ENCODE measurements at places on chromosomes 12 and 14.

GRCh38 chr12:10749700-10750384 lies 26.7 kb upstream of the YBX3 start:
- DNase-seq, result peak; percentile 35

GRCh38 chr12:109991586-109991985 lies 4.6 kb downstream of the GIT2 start:
- DNase-seq, result no peak

DNA sequence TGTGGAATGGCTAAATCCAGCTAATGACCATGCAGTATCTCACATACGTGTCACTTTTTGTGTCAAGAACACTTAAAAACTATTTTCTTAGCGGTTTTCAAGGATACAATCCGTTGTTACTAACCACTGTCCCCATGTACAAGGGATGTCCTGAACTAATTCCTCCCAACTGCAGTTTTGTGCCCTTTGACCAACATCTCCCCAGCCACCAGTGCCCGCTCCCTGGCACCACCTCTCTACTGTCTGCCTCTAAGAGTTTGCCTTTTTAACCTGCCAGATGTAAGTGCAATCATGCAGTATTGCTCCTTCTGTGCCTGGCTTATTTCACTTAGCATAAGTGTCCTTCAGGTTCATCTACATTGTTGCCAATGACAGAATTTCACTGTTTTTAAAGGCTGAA lies 315.7 kb downstream of the TMEM121 start:
- DNase-seq, result no peak

GRCh38 chr12:107332743-107333142 lies 239.4 kb upstream of the CRY1 start:
- no peak for DNase-seq

DNA sequence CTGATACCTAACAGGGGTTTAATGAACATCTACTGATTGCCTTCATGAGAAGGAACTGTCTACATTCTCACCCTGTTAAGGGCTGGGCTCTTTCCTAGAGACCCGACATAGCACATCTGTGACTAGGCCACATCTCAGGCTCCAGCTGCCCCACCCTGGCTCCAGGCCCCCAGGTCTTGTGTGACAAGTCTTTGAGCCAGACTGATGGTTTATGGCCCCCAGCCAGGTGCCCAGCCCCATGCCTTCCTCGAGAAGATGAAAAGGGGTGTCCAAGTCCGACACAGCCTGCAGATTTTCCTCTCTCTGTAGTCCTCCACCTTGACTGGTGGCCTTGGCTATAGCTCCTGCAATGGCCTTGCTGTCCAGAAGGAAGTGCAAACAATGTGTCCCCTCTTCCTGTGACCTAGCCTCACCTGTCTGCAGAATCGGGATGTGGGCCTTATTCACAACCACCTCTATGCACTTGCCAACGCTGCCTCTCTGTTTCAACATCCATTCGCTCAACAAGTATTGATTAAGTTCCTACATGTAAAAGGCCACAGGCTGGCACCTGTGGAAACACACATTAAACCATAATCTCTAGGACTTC lies 4.2 kb downstream of the ACTN1 start:
- no peak for DNase-seq

DNA sequence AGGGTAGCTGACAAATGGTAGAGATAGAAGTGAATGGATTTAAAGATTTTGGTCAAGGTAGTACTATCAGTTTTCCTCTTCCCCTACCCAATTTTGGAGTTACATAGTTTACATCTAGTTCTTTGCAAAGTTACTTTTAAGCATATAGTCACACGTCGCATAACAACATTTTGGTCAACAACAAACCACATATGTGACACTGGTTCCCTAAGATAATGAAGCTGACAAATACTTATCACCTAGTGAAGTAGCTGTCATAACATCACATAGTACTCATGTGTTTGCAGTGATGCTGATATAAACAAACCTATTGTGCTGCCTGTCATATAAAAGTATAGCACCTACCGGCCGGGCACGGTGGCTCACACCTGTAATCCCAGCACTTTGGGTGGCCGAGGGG lies 45.4 kb downstream of the YAF2 start:
- DNase-seq, result no peak

DNA sequence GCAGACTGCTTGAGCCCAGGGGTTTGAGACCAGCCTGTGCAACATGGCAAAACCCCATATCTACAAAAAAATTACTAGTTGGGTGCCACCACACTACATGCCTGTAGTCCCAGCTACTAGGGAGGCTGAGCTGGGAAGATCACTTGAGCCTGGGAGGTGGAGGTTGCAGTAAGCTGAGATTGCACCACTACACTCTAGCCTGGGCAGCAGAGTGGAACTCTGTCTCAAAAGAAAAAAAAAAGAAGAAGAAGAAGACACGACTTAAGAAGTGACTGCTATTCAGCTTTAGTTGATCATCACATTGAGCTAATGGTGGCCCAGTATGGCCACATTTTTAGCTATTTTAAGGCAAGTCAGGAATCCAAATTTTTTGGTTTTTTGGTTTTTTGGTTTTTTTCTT lies 8.9 kb upstream of the METTL17 start:
- no peak for DNase-seq

GRCh38 chr14:29062976-29063375 lies 296.4 kb downstream of the FOXG1 start:
- DNase-seq, result no peak

DNA sequence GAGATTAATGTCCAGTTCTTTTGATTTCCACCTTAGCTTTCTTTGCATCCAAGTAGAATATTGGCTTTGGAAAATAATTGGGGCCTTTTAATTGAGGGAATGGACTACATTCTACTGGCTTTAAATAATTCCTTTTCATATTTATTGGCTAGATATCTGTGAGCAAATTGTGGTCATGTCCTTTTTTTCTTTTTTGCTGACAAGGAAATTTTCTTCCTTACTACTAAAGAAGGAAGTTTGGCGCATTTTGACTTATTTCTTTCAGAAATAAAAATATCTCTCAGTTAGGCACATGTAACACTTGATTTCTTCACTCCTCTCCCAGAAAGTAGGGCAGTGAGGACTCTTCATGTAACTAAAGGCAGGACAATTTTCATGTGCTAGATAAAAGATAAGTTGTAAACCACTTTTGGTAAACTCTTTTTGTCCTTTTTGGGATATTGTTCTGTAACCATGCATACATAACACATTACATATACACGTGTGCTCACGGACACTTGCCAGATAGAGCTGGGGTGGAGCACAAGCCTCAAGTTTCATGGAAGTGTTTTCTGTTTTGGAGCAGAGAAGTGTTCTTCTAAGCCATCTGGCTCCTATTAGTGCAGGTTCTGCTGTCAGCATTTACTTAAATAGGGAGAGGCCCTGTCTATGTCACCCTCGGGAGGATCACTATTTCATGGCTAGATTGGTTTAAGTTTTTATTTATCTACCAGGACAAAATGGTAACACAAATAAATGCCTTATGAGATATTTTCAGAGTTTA lies 85.1 kb upstream of the LRIG3 start:
- no peak for DNase-seq

DNA sequence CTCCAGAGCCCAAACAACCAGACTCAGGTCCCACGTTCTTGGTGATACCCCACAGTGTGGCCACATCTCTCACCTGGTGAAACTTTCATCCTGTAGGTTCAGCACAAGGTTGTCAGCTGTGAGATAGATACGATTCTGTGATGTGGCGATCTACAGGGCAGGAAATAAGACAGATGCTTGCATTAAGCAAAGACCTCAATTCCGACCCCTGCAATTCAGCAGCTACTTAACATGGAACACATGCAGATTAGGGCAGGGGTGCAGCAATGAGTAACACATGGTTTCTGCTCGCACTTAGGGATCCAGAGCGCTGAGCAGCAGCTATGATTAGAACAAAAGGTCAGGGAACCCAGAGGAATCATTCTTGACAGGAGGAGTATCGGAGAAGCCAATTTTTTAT lies 4.1 kb downstream of the PHB2 start:
- DNase-seq, result no peak

DNA sequence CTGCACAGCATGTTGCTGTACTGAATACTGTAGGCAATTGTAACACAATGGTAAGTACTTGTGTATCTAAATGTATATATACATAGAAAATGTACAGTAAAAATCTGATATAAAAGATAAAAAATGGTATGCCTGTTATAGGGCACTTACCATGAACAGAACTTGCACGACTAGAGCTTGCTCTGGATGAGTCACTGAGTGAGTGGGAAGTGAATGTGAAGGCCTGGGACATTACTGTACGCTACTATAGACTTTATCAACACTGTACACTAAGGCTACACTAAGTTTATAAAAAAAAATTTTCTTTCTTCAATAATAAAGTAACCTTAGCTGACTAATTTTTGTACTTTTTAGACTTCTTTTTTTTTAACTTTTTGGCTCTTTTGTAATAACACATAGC lies 24.2 kb upstream of the NEDD1 start:
- no peak for DNase-seq

- peak; percentile 21 for DNase-seq
These were observed 86.4 kb downstream of the EML1 start for GRCh38 chr14:99879401-99880295.

- DNase-seq, result peak; percentile 42
These were observed at the start of gene KSR2 for GRCh38 chr12:117968826-117969659. KSR2 (minus strand) TSS chr12:117968990; CDS start chr12:117968255, 735 bp downstream.

GRCh38 chr14:21647380-21647779 lies 6.3 kb upstream of the OR4E2 start:
- DNase-seq, result no peak

- no peak for DNase-seq
These were observed 229.1 kb upstream of the PELI2 start for GRCh38 chr14:55889124-55889523.

GRCh38 chr14:106530423-106531107 lies 1004.2 kb downstream of the TMEM121 start:
- DNase-seq, result no peak

DNA sequence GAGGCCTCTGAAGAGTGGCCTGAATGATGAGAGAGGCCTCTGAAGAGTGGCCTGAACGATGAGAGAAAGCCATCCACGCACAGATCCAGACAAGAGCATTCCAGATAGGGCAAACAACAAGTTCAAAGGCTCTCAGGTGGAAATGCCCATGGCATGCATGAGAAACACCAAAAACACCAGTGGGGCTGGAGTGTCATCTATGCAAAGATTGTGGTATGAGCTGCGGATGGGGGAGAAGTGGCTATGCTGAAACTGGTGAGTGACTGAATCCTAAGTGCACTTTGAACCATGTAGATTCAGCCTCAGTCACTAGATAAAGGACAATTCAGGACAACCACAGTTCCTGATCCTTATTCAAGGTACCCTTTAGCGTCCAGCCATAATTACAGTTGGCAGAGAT lies 79.4 kb upstream of the GZMB start:
- no peak for DNase-seq

DNA sequence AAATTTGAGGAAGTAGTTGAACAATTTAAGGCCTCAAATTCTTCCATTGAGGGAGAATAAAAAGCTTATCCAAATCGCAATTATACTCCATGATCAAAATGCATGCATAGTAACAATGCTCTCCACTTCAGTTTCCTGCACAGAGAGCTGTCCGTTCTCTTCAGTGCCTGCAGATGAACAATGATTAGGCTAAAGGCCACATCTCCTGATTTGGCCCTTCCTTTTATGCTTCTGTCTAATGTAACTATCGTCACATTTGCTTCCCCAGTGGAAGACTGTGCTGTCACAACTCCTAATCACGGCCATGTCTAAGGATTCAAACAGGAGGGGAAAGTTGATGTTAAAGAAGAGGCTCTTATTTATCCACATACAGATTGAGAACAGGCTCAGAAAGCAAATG lies 113.6 kb upstream of the NPAS3 start:
- no peak for DNase-seq

DNA sequence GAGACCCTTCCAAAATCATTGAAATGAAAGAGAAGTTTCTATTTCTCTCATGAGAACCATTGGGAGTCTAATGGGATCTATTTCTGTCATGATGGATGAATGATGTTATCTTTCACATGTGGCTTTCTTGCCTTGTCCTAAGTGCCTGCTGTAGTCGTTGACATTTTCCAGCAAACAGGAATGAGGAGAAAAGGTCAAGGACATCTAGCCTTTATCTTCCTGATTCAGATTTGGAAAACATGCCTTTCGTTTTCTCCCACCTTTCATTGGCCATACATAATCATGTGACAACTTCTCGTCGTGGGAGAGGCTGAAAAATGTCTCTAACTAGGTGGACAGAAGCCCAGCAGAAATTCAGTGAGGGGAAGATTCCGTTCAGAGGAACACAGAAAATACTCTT lies 94.5 kb downstream of the PCNX1 start:
- no peak for DNase-seq

DNA sequence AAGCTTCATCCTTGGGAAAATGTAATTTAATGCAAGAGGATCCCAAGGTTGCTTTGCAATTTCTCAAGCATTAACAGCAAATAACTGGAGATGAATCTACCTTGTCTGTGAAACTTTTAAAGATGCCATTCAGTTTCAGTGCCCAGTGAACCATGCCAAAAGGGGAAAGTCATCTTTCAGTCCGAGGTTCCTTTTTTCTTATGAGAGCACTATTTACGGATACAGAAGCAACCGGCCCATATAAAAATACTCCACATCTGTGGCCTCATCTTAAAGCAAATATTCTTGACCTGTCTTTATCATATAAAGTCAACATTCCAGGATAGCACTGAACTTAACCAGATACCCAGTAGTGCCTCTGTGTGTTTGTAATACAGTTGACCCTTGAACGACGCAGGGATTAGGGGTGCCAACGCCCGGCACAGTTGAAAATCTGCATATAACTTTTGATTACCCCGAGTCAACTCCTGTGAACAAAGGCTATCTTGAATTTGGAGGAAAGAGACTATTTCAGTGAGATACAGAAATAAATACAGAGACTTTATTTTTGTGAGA lies 209.4 kb downstream of the PCNX1 start:
- no peak for DNase-seq

- no peak for DNase-seq
These were observed 72.0 kb upstream of the CCND2 start for GRCh38 chr12:4201333-4202100.

- no peak for DNase-seq
These were observed 23.1 kb downstream of the AEBP2 start for GRCh38 chr12:19462406-19462805.

DNA sequence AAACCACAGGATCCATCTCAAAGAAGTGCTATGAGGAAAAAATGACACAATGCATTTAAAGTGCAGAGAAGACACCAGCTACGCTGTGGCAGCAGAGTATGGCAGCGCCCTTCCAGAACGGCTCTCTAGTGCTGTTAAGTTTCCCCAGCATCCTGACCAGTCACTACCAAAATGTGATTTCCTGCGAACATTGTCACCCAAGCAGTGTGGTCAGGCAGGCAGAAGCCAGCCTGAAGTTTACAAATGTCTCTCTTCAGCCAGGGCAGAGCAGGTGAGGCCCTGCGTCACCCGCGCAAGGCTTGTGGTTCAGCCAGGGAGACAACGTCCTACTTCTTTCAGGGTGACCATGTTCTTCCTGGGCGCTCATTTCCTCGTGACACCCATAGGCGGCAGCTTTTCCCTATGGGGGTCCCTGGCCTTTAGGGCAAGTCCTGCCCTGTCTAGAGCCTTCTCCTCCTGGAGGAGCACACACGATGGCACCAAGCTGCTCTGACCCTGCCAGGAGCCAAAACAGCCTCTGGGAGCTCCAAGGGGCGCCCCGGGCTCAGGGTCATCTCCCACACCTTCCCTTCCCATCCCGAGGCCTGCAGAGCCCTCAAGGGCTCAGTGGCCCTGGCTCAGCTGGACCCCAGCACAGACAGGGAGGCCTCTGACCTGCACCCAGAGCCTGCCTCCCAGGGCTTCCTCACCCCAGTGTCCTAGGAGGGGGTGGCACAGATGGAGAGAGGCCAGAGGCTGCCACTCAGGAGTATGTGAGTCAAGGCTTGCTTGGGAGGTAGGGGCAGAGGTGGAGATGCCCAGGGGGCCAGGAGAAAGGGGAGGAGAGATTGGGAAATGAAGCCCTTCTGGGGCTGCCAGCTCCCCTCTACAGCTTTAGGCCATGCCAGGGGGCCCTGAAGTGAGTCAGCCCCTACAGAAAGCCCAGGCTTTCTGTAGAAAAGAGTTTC lies 41.9 kb downstream of the PSMA6 start:
- no peak for DNase-seq
